NCI-H2227 treated with DMSO at 0.1 percent for 48 hours (cell line): ENCODE measurements at places on chromosomes 1 and 21.

DNA sequence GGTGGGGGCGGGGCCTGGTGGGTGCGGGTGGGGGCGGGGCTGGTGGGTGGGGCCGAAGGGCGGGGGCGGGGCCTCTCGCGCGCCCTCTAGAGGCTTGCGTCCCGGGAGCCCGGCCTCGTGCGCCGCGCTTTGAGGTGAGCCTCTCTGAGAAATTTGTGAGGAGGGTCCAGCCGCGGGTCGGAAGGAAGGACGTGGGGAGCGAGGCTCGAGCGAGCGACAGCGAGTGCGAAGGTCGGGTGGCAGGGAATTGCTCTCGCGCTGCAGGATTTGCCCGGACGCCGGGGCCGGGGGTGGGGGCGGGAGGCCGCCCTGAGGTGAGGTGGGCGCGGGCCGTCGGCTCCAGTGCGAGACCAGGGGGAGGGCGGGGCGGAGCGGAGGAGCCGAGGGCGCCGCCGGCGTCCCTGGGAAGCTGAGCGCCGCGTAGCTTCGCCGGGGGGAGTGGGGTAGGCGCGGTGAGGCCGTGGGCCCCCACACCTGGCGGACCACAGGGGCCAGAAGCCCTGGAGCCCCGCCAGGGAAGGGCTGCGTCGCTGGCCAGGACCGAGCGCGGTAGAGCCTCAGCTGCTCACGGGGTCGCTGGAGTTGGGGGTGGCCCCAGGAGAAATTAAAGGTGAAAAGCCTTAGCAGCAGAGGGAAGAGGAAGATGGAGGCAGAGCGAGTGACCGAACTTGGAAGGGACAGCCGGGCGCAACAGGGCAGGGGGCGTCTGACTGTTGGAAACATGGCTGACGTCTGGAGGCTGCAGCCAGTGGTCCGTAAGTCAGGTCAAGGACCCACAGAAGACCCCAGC, 754 bp upstream of the LSS start:
- peak; percentile 88 for DNase-seq

GRCh38 chr1:55310505-55310971, 95.4 kb upstream of the USP24 start:
- DNase-seq = no peak

DNA sequence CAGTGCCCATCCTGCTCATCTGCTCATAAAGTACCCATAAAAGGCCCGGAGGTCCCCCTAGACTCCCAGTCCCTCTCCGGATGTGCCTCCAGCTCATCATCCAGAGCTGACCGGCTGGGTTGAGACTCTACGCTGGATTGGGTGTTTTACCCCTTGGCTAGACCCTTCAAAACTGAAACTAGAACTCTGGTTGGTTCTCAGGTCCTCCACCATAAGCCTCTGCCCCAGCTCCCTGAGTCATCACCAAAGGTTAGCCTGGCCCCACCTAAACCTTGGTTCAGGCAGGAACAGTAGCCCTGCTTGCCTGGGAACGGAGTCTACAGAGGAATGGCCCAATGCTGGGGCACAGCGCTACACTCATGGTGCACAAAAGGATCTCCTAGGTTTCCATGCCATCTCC, 75.1 kb downstream of the TLR5 start:
- DNase-seq = no peak

GRCh38 chr1:91856996-91857395, 29.0 kb downstream of the TGFBR3 start:
- no peak for DNase-seq

DNA sequence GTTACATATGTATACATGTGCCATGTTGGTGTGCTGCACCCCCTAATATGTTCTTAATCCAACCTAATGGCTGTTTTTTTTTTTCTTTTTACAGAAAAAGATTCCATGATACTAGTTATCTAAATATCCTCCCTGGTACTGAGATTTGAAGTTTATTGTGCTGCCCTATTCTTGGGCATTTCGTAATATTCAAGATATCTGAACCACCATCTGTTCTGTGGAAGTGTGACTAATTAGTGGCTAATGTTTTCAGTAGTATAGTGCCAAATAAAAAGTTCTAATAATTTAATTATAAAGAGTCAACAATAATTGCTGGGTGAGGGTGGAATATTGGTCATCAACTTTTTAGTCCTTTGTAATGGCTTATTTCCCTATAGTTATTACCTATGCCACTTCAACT, 217.5 kb downstream of the GABPA start:
- no peak for DNase-seq
